Activated naive CD4-positive, alpha-beta T cell treated with anti-CD3 and anti-CD28 coated beads for 36 hours (primary cell): ENCODE measurements at places on chromosomes 16 and 17. TPM values are rescaled to one million over a fixed set of nuclear protein-coding genes. Genes with fewer than 3 reads are reported as not detected.

GRCh38 chr17:14337596-14338079, 36.8 kb downstream of the HS3ST3B1 start:
- no peak overlapping the region for H3K4me3 ChIP-seq
- peak; percentile 77 for DNase-seq
- H3K4me1 ChIP-seq: peaks cover 79% of the 10 kb centered on the region
- peak overlapping the region; percentile 46 for H3K27ac ChIP-seq
- no peaks in the 10 kb centered on the region for H3K27me3 ChIP-seq

GRCh38 chr16:88638323-88639230, at the start of gene IL17C:
TSS of gene IL17C (plus strand) at chr16:88638572. CDS start at chr16:88638642, 70 bp downstream.
- H3K27ac ChIP-seq: no peak within 1 kb of the TSS
- no peak within 1 kb of the TSS for H3K4me3 ChIP-seq

DNA sequence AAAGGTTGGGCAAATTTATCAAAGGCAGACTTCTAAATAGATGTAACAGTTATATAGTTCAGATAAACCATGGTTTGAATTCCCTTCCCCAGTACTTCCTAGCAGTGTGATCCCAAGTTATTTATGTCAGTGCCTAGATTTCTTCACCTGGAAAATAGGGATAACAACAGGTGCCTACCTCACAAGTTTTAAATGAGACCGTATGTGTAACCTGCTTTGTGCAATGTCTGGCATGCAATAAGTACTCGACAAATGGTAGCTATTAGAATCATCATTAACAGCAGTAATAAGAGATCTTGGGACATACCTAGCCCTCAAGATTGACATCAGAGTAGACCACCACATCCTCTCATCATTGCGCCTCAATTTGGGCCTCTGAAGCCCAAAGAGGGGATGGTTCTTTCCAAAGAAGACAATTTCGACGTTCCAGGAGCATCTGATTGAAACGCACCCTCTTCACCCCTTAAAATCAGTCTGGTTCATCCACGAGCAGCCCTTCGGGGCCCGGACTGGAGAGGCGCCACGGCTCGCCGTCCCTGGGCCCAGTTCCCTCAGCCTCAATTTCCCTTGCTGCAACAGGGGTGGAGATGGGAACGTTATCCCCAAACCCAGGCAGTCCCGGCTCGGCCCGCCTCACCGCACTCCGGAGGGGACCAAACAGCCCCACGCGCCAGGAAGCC, 541 bp downstream of the ACACA start:
- peak overlapping the region; percentile 97 for H3K4me3 ChIP-seq
- peaks cover 58% of the 10 kb centered on the region for H3K4me1 ChIP-seq
- H3K27me3 ChIP-seq: no peaks in the 10 kb centered on the region
- peaks cover 41% of the 10 kb centered on the region for H3K36me3 ChIP-seq

DNA sequence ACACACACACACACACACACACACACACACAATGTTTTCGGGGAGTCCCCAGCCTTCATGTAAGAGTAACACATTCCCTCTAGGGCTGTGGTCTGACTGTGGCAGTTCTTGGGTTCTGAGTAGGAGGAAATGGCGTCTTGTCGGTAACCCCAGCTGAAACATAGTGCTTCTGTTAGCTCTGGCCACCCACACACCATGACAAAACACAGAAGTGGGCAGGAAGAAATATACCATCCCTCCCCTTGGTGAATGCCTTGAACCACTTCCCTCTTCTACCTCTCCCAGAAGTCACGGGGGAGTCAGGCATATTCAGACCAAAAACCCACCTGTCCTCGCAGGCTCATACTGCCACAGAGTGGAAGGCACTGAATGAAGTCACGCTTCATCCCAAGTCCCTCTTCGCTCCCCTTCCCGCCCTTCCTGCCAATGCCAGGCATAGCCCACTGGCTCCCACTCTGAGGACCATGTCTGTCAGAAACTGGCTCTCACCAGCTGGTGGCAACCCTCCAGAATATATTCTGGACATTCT, 11.5 kb downstream of the SLC35B1 start:
- peak; percentile 92 for DNase-seq
- peaks cover 4% of the 10 kb centered on the region for H3K36me3 ChIP-seq
- H3K27me3 ChIP-seq: no peaks in the 10 kb centered on the region
- peak overlapping the region; percentile 92 for H3K27ac ChIP-seq

DNA sequence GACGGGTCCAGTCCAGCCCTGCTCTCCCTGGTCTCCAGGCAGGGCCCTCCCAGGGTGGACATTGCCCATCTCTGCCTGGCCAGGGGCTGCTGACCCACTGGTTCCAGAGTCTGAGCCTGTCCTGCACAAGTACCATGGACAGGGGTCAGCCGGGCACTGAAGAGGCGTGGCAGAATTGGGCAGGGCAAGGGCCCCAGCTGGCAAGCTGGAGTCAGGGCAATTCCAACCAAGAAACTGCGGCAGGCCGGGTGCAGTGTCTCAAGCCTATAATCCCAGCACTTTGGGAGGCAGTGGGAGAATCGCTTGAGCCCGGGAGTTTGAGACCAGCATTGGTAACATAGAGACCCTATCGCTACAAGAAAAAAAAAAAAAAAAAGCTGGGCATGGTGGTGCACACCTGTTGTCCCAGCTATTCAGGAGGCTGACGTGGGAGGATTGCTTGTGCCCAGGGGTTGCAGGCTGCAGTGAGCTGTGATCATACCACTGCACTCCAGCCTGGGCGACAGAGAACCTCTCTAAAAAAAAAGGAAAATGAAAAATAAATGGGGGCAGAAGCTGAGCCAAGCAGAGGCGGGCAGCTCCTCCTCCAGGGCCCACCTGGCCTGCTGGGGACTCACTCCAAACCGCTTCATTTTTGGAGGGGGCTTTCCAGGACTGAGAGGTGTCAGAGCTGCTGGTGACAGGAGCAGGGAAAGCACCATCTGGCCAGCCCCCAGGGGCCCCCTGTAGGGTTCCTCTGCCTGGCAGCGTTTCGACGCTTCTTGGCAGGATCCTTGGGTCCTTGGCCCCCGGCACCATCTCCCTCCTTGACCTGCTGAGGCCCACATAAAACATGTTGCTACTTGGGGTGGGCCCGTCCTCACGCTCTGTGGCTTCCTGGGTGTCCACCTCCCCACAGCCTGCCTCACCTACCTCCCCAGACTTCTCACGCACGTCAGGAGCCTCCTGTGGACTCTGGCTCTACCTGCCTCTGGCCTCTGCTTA, 2.9 kb upstream of the MAFG start:
- H3K27ac ChIP-seq: no peak overlapping the region
- H3K4me1 ChIP-seq: peaks cover 18% of the 10 kb centered on the region
- peaks cover 5% of the 10 kb centered on the region for H3K27me3 ChIP-seq
- H3K36me3 ChIP-seq: peaks cover 13% of the 10 kb centered on the region
- no peak overlapping the region for H3K4me3 ChIP-seq

DNA sequence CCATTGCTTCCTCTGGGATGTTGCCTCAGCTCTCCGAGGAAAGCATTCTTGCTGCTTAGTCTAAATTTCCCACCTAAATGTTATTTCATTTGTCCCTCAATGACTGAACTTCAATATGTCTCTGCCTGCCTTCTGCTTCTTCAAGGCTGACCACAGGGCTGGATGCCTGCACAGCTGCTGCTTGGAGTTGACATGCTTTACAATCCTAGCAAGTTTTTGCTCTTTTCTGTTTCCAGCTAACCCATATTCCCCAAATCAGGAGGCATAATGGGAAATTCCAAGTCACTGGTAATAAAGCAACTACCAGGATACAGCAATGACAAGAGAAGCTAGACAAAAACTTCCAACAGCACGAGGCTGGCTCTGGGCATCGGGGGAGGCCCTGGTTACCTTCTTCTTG, 48.9 kb downstream of the GTF3C1 start:
- H3K27me3 ChIP-seq: no peaks in the 10 kb centered on the region
- H3K4me1 ChIP-seq: no peaks in the 10 kb centered on the region
- no peak overlapping the region for H3K27ac ChIP-seq

DNA sequence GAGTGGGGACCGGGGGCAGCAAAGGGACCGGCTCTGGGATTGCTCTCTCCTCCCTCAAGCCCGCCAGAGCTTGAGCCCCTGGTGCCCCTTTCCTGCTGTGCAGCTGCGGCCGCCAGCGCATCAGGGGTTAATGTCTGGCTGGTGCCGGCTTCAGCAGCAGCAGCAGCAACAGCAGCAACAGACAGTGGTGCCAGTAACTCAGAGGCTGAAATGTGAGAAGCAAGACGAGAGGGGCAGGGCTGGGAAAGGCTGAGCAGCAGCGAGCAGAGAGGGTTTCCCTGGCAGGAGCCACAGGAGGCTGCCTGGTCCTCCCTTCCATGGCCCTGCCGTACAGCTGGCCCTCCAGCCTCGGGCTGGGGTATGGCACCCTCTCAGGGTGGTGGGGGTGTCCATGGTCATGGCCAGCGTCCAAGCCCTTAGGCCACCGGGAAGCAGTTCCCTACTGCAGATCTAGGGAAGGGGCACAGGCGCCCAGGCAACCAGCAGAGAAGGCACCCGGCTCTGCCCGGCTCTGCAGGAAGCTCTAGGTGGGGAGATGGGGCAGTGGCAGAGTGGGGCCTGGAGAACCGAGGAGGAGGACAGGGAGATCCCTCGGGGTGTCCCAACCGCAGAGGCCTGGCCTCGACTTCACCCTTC, 21.1 kb upstream of the TFAP4 start:
- no peak overlapping the region for H3K27ac ChIP-seq
- H3K36me3 ChIP-seq: no peaks in the 10 kb centered on the region
- H3K4me1 ChIP-seq: peaks cover 3% of the 10 kb centered on the region
- H3K4me3 ChIP-seq: no peak overlapping the region
- no peak for DNase-seq

DNA sequence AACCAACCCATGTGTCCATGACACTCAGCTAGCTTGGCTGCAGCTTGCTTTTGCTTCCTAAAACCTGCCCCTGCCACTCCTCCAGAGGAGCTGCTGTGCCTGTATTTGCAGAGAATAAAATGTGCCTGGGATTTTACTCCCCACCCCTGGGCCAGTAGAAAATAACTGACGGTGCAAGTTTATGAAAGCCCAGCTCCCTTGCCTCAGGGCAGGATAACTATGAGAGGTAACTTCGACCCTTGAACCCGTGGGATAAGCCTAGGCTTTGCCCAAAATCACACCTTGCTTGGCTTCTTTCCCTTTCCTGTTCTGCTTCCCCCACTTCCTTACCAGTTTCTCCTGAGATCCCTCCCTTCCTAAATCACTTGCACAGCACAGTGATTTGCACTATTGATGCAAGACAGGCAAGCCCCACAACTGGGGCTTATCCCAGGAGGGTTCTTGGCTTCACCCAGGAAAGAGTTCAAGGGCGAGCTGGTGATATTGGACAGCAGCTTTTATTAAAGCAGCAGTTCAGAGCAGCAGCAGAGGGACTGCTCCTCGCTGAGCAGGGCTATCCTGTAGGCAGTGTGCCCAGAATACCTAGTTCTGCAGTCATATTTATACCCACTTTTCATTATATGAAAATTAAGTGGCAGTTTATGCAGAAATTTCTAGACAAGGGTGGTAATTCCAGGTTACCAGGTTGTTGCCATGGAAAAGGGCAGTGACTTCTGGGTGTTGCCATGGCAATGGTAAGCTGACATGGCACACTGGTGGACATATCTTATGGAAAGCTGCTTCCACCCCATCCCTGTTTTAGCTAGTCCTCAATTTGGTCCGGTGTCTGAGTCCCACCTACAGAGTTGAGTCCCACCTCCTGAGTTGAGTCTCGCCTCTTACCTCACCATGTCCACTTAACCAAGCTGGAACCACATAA, 6.3 kb upstream of the ERCC4 start:
- H3K4me1 ChIP-seq: no peaks in the 10 kb centered on the region
- DNase-seq: no peak
- H3K4me3 ChIP-seq: no peak overlapping the region
- H3K27ac ChIP-seq: no peak overlapping the region
- H3K27me3 ChIP-seq: peaks cover 2% of the 10 kb centered on the region
- no peaks in the 10 kb centered on the region for H3K36me3 ChIP-seq

- no peaks in the 10 kb centered on the region for H3K27me3 ChIP-seq
- no peaks in the 10 kb centered on the region for H3K36me3 ChIP-seq
- no peak overlapping the region for H3K4me3 ChIP-seq
Measured at GRCh38 chr17:45332505-45332904, 15.7 kb upstream of the MAP3K14 start.

DNA sequence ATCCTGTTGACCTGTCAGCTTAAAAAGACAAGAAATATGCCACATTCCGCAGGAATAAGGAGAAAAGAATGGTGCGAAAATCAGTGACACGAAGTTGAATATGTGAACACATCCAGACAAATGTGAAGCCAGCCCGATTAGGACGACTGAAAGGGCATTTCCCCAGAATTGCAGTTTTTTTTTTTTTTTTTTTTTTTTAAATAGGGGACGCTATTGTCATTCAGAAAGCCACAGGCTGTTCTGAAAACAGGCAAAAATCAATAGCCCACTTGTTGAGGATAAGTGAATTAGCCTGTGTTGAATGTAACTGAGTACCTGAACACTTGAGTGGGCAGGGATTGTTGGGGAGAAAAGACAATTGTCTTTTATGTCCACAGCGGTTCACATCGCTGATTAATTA, 507.1 kb downstream of the WWOX start:
- no peak overlapping the region for H3K27ac ChIP-seq
- no peak for DNase-seq
- no peak overlapping the region for H3K4me3 ChIP-seq
- H3K27me3 ChIP-seq: no peaks in the 10 kb centered on the region

The DPEP2 gene
- total RNA-seq: 3.8 TPM

The KRTAP9-8 gene
- total RNA-seq: not detected

The CHD9NB gene
- total RNA-seq: 0.19 TPM

The ADAM11 gene
- 0.57 TPM for total RNA-seq

The CDT1 gene
- 231 TPM for total RNA-seq

The SLC6A4 gene
- not detected for total RNA-seq
